ENCODE measurements at places on chromosomes 3 and 15. TPM values are rescaled to one million over a fixed set of nuclear protein-coding genes. Genes with fewer than 3 reads are reported as not detected.
A peak's percentile ranks its signal among the peaks of the same experiment; 100 is the strongest.

GRCh38 chr3:135248213-135248612 lies 453.2 kb downstream of the EPHB1 start:
- H3K4me3 ChIP-seq: no peak overlapping the region
- H3K27ac ChIP-seq: no peak overlapping the region
- H3K27me3 ChIP-seq: no peaks in the 10 kb centered on the region
- no peaks in the 10 kb centered on the region for H3K4me1 ChIP-seq

DNA sequence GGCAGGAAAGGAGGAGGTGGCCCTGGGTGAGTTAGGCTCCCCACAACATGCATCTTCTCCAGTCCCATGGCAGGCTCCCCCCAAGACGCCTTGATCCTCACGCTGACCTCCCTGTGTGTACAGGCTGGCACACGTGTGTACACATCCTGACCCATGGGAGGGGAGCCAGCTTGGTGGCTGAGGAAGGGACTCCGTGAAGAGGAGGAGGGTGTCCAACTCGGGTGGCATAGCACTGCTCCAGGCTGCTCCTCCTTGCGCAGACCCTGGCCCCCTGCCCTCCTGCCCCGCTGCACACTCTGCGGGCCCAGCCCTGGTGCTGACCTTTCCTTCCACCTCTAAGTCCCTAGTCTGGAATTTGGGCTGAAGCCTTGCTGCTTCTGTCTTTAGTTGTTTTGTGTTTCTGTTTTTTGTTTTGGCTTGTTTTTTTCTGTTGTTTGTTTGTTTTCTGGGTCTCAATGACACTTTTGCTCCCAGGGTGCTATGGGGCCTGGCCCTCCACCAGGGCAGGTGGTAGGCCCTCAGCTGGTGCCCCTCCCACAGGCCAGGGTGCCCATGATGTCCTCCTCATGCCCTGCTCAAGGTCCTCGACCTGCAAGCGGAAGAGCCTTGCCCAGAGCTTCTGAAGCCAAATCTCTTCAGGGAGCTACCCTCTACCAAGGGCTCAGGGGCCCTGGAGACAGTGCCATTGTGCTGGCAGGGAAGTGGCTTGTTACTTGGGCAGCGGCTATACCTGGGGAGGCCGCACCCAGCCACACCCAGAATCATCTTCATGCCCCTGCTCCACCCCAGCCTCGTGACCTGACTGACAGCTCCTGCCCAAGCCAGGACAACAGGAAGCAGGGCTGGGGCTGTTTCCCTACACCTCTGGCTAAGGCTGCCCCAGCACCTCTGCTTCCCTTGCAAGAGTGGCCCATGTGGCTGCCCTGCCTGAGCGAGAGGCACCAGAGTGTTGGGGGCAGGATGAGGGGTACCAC lies 5.1 kb downstream of the EPHB3 start:
- H3K4me1 ChIP-seq: peaks cover 71% of the 10 kb centered on the region
- H3K27me3 ChIP-seq: no peaks in the 10 kb centered on the region
- H3K27ac ChIP-seq: peak overlapping the region; percentile 82
- no peak overlapping the region for H3K4me3 ChIP-seq

DNA sequence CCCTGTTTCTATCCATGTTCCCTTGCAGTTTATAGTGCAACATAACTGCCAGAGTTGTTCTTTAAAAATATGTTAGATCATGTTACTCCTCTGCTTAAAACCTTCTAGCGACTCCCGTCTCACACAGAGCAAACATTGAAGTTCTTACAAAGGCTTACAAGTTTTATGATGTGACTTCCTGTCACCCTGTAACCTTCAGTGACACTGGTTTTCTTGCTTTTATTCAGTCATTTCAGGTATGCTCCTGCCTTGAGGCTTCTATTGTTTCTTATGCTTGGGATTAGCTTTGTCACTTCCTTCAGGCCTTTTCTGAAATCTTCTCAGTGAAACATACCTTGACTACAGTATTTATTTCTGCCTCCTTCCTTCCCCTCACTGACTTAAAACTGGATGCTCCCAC lies 252.1 kb downstream of the DOCK3 start:
- DNase-seq: no peak
- no peaks in the 10 kb centered on the region for H3K4me1 ChIP-seq
- no peaks in the 10 kb centered on the region for H3K27me3 ChIP-seq
- no peaks in the 10 kb centered on the region for H3K36me3 ChIP-seq

DNA sequence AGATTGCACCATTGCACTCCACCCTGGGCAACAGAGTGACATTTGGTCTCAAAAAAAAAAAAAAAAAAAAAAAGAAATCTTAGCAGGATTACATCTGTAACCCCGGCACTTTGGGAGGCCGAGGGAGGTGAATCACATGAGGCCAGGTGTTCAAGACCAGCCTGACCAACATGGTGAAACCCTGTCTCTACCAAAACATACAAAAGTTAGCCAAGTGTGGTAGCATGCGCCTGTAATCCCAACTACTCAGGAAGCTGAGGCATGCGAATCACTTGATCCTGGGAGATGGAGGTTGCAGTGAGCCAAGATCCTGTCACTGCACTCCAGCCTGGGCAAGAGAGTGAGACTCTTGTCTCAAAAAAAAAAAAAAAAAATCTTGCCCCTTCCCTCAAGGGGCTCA lies 40.4 kb downstream of the LIPC start:
- no peaks in the 10 kb centered on the region for H3K36me3 ChIP-seq
- H3K4me1 ChIP-seq: peaks cover 52% of the 10 kb centered on the region
- no peak for DNase-seq
- H3K4me3 ChIP-seq: no peak overlapping the region
- H3K27ac ChIP-seq: no peak overlapping the region

- DNase-seq: no peak
- H3K36me3 ChIP-seq: peaks cover 4% of the 10 kb centered on the region
- H3K27ac ChIP-seq: no peak overlapping the region
- H3K27me3 ChIP-seq: no peaks in the 10 kb centered on the region
- H3K4me1 ChIP-seq: peaks cover 8% of the 10 kb centered on the region
Measured at GRCh38 chr3:98589331-98590036, 3.9 kb downstream of the CPOX start.

GRCh38 chr3:52406231-52406661 lies 38.7 kb downstream of the SEMA3G start:
- no peaks in the 10 kb centered on the region for H3K27me3 ChIP-seq
- no peak overlapping the region for H3K4me3 ChIP-seq
- no peak for DNase-seq
- H3K36me3 ChIP-seq: peaks cover 5% of the 10 kb centered on the region
- H3K4me1 ChIP-seq: peaks cover 24% of the 10 kb centered on the region
- no peak overlapping the region for H3K27ac ChIP-seq

GRCh38 chr3:182183716-182184430 lies 472.1 kb downstream of the SOX2 start:
- no peaks in the 10 kb centered on the region for H3K27me3 ChIP-seq
- no peak overlapping the region for H3K27ac ChIP-seq
- H3K4me3 ChIP-seq: no peak overlapping the region
- DNase-seq: no peak
- no peaks in the 10 kb centered on the region for H3K36me3 ChIP-seq
- H3K4me1 ChIP-seq: peaks cover 4% of the 10 kb centered on the region

DNA sequence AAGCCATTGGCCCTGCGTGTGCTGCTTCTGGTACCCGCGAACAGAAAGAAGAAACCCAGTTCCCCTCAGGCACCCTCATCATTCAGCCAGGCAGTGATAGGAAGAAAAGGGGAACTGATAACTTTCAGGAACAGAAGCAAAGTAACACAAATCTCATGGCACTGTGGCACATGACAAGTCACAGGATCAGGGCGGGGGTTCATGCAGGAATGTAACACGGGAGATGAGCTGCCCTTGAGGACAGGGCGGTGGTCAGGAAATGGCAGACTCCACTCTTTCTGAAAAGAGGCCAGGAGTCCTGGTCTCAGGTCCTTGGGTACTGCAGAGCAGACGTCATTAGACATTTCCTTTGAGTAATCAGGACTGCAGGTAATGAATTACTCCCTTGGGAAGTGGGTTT lies 95.5 kb downstream of the CCNL1 start:
- no peaks in the 10 kb centered on the region for H3K36me3 ChIP-seq
- no peak for DNase-seq
- no peak overlapping the region for H3K4me3 ChIP-seq
- no peak overlapping the region for H3K27ac ChIP-seq

GP5 gene
- total RNA-seq: not detected

CORO2B gene
- 4.0 TPM for total RNA-seq

NOP10 gene
- total RNA-seq: 32.4 TPM

SLC38A3 gene
- 48.0 TPM for total RNA-seq
